ENCODE measurements at places on chromosomes 2 and 18.

GRCh38 chr2:199738727-199739412, 112.1 kb downstream of the FTCDNL1 start:
- no peak for DNase-seq

DNA sequence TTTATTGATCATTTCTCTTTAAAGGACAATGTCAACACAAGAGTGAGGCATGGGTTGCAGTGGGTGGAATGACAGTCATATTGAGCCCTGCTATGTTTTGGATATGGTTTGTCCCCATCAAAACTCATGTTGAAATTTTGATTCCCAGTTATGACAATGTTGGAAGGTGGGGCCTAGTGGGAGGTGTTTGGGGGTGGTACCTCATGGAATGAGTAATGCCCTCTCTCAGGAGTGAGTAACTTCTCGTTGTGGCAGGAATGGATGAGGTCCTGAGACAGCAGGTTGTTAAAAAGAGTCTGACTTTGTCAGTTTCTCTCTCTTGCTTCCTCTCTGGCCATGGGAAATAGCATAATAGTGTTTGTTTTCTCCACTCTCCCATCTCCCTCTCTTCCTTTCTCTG, 345.3 kb downstream of the DCC start:
- DNase-seq = no peak

DNA sequence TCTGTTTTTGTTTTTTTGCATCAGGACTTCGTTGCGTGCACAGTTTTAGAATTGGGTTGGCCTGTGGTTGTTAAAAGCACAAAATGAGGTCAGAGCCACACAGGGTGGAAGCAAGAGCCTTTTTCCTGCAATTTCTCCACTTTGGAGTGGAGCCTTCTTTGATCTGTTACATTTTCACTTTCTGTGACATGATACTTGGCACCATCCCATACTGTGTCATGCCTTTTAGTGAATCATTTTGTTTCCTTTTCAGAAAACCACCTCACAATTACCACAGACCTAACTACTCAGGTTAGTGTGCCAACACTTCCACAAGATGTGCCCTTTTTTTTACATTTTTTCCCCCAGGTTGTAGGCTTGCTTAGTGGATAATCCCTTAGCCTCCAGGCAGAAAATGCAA, 32.5 kb downstream of the MERTK start:
- DNase-seq = no peak

GRCh38 chr18:44791520-44791919, 110.8 kb downstream of the SETBP1 start:
- no peak for DNase-seq

- DNase-seq = no peak
Measured at GRCh38 chr2:161416708-161417437, 776 bp downstream of the TBR1 start.

DNA sequence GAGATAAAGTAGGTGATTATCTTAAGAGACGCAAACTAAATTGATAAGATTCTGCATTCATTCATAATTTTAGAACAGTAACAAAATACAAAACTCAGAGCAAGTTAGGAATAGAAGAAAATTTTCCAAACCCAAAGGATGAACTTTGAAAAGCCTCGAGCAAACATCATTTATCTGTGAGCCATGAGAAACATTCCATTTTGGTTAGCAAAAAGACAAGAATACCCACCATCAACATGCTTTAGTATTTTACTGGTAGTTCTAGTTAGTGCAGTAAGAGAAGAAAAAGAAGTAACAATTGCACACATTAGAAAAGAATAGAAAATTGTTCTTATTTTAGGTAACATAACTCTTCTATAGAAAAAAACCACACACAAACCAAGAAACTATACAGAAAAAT, 291.3 kb upstream of the TCF4 start:
- DNase-seq = no peak

GRCh38 chr18:5542515-5543035, 1.2 kb downstream of the EPB41L3 start:
- DNase-seq = no peak

DNA sequence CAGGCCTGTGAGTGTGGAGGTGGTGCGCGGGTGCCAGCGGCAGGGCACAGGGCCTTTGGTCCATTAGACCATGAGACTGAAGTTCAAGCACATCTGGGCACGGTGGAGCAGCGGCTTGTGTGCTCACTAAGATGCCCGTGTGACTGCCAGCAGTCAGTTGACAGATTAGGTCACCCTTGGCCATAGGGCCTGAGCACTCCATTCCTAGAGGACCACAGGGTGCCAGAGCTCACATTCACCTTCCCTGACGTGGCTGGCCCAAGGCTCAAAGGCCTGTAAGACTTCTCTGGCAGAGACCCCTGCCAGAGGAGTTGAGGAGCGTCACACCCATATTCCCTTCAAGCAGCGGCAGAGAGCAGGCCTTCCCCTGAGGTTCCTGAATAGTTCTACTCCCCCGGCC, 650 bp downstream of the LHCGR start:
- DNase-seq = no peak

GRCh38 chr18:56532176-56532840, 106.1 kb downstream of the TXNL1 start:
- no peak for DNase-seq

GRCh38 chr2:168116448-168116847, 130.9 kb downstream of the STK39 start:
- DNase-seq = no peak

GRCh38 chr2:57160976-57161375, 885.6 kb upstream of the VRK2 start:
- no peak for DNase-seq

DNA sequence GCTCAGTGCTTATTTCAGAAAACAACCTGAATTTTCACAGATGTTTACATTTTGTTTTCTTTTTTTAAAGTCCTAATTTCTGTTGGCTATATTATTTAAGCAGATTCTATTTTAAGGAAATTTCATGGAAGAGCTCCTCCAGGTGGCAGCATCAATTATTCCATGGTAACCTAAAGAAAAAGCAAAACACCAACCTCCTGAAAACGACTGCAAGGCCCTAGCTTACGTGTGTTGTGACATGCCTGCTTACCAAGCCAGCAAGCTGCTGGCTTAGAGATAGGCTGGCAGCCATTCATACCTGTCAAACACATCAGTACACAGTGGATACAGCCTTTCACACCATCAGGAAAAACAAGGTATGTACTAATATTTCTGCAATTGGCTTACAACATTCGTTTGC, 64.9 kb downstream of the LPIN2 start:
- DNase-seq = no peak

- DNase-seq = no peak
Measured at GRCh38 chr18:36352384-36352783, 54.9 kb downstream of the FHOD3 start.

DNA sequence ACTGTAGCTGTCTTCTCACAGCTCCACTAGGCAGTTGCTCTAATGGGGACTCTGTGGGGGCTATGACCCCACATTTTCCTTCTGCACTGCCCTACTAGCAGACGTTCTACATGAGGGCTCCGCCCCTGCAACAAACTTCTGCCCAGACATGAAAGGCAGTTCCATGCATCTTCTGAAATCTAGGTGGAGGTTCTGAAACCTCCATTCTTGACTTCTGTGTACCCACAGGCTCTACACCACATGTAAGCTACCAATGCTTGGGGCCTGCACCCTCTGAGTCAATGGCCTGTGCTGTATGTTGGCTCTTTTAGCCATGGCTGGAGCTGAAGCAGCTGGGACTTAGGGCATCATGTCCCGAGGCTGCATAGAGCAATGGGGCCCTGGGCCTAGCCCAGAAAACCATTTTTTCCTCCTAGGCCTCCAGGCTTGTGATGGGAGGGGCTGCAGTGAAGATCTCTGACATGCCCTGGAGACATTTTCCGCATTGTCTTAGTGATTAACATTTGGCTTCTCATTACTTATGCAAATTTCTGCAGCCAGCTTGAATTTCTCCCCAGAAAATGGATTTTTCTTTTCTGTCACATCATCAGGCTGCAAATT, 123.0 kb downstream of the MYCN start:
- DNase-seq = no peak

DNA sequence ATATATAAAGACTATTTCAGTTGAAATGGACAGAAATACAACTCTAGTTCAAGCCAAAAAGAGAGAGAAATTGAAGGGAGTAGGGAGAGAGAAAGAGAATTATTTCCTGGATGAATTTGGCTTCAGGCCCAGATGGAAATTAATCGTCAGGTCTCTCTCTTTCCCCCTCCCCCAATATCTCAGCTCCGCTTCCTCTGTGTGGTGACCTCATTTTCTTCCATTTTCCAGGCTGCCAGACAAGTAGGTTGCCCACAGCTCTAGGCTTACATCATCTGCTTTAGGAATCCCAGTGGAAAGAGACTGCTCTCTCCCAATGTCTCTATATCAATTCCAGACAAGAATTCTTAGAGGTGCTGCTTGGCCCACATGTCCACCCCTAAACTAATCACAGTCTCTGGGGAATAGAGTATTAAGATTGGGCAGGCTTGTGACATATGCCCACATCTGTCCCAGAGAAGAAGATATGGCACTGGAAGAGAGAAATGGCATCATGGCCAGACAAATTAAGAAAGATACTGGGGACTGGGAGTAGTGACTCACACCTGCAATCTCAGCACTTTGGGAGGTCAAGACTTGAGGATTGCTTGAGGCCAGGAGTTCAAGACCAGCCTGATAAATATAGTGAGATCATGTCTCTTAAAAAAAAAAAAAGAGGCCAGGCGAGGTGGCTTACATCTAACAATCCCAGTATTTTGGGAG, 37.2 kb upstream of the CFAP36 start:
- no peak for DNase-seq

DNA sequence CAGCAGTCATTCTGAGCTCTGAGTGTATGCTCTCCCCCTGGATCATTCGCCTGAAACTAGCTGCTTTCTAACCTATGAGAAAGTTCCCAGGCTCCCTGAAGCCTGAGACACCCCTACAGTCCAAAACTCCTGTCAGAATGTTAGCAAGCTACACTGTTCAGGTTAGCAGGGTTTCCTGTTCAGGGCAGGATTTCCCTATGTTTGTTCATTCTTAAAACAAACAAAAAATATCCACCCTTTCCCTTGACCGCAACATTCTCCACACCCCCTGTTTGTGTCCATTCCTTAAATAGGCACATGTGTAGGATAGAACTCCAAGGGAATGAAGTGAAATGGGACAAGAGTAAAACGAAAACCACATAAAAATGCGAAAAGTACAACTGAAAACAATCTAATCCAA, 83.1 kb downstream of the KLF7 start:
- DNase-seq = no peak

DNA sequence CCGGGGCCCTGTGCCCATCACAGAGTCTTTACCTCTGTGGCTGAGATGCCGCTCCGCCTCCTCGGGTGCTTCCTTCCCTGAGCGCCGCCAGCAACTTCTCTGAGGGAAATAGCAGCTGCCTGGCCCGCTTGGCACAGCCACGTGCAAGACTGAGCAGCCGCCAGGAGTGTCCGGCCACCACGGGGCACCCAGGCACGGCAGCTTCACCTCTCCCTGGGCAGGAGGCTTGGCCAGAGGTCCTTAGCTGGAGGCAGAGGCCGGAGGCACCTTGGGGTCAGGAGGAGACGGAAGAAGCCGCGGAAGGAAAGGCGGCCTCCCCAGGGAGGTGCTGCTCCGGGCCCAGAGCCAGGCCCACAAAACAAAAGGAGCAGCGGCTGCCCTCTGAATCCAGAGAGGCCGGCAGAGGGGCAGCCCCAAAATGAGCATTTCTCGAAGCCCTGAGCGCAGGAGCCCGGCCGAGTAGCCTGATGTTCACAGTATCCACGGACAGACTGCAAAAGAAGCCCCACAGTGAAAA, 6.0 kb upstream of the LIMS2 start:
- no peak for DNase-seq

DNA sequence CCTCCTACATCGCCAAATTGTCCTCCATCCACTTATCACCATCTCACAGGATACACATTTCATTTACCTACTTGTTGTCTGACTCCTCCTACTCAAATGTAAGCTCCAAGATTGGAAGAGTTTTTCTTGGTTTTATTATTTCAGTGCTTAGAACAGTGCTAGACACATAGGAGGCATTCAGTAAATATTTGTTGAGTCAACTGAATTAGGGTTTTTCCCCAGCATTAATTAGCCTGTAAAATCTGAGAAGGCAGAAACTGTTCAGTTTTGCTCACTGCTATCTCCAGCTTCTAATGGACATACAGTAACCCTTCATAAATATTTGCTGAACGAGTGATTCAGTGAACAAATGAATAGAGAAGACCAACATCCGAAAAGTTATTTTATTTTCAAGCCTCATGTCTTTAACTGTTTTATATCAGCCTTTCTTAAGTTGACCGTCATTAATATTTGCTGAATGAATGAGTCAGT, 800 bp downstream of the TTC21B start:
- no peak for DNase-seq

- DNase-seq = no peak
Measured at GRCh38 chr2:231965102-231965501, 3.6 kb downstream of the DIS3L2 start.

GRCh38 chr2:178109813-178110212, 2.4 kb upstream of the RBM45 start:
- DNase-seq = no peak

DNA sequence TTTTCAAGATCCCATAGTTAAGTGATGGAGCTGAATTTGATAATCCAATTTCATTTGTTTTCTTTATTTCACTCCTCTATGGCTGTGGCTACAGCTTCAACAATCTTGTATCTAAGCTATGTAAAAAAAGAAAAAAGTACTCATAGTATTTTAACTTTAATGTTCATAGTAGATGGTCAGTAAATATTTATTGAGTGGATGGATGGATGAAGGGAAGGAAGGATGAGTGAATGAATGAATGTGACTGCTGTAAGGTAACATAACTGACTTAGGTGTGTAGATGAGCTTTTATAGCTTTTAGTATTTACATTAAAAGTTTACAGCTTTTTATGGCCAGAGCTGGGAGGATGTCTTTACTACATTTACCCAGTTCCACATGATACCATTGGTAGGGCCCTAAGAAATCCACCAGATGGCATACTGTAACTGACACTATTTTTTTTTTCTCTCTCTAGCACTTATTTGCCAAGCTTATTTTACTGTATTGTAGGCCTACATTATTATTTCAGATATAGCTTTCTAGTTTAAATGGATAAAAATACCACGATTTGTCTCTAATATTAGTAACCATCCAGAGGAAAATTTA, 13.4 kb upstream of the HRH4 start:
- no peak for DNase-seq

- DNase-seq = no peak
Measured at GRCh38 chr2:211729433-211729832, 809.2 kb downstream of the ERBB4 start.

- DNase-seq = no peak
Measured at GRCh38 chr2:190663839-190664238, 15.0 kb downstream of the NAB1 start.

DNA sequence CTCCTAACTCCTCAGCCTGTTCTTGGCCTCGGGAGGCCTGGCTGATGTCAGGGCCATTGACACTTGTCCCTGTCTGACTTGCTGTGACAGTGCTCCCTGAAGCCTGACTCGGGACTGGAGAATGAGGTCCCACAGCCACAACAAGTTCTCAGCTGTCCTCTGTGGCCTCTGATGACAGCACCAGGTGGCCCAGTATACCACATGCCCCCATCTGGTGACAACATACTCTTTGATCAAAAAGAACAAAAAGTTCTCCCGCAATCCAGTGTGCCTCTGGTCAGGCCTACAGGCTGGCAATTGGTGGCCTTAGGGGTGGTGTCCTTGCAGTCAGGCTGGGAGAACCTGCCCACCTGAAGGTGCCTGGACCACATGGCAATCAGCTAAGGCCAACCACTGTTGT, 102.6 kb downstream of the SEPTIN10 start:
- no peak for DNase-seq

All from Peyer's patch (tissue), 4 donors.